Activated CD4-positive, alpha-beta T cell treated with anti-CD3 and anti-CD28 coated beads, Interleukin-2, amount 50 U/mL, for 16 hours (primary cell): ENCODE measurements at places on chromosomes 5 and 9.

- DNase-seq, result no peak
Measured at GRCh38 chr5:85375525-85375924, 990.8 kb upstream of the EDIL3 start.

GRCh38 chr9:117093891-117094844 is 320.7 kb downstream of the ASTN2 start:
- DNase-seq, result no peak

DNA sequence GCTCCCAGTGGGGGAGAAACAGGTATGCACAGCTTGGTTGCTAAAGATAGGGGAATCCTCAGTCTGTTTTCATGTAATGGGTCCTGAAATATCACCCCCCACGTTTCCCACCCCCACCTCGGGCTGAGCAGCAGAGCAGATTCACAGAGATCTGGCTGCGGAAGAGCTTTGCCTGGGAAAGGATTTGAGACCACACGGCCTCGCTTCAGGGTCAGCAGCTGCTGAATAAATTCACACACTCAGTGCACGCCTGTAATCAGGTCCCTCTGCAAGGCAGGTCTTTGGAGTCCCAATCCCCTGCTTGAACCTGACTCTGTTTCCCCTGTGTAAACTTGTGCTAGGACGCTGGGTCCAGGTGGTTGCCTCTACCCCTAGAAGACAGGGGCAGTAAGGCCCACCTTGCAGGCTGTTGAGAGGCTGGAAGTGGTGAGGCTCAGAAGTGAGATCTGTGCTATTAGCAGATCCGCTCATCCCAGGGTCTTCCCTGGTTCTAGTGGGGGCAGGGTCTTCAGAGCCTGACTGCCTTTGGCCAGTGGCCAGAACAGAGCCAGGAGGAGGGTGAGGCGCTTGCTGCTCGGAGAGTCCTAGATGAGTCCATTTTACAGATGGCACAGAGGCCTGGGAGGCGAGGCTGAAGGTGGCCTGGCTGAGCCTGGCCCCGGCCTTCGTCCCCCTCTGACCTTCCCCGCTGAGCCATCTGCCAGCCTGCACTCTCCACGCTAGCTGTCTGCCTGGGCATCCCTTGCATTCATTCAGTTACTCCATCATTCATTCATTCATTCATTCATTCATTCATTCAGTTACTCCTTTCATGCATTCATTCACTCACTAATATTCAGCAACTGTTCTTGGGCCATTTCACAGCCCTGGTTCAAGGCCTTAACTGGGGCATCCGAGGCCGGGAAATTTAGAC is 16.7 kb upstream of the NEURL1B start:
- DNase-seq, result no peak

GRCh38 chr5:109762821-109763220 is 73.1 kb downstream of the MAN2A1 start:
- no peak for DNase-seq

DNA sequence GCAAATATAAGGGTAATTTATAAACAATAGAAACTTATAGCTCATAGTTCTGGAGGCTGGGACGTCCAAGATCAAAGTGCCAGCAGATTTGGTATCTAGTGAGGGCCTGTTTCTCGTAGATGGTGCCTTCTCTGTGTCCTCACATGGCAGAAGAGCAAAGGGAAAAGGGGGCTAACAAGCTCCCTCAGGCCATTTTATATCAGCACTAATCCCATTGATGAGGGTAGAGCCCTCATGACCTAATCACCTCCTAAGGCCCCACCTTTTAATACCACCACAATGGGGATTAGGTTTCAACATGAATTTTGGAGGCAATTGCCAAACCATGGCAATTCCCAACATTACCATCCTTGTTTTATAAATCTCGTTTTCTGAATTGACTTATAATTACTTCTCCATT is 259.8 kb downstream of the ARRDC3 start:
- DNase-seq, result no peak

DNA sequence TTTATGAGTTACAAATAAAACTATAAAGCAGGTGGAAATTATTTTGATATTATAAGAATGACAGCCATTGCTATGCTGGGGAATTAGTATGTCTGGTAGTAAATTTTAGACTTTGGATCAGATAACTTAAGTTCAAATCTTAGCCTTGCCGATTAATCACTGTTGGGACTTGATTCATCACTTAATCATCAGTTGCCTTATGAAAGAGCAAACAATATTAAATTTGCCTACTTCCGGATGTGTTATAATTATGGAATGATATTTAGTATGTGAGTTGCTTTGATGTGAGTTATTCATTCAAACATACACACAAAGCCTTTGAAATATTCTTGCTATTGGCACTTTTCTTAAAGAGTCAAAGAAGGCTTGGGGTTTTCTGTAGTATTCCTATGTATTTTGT is 717.7 kb downstream of the BRINP1 start:
- DNase-seq, result no peak

- DNase-seq, result no peak
Measured at GRCh38 chr5:18003784-18004183, 369.5 kb downstream of the TAF11L14 start.
